Neural progenitor cell (in vitro differentiated cells): ENCODE measurements at places on chromosomes 7 and 10. TPM values are rescaled to one million over a fixed set of nuclear protein-coding genes. Genes with fewer than 3 reads are reported as not detected.

ITIH2 gene
- total RNA-seq = not detected in 2 replicates

DNA sequence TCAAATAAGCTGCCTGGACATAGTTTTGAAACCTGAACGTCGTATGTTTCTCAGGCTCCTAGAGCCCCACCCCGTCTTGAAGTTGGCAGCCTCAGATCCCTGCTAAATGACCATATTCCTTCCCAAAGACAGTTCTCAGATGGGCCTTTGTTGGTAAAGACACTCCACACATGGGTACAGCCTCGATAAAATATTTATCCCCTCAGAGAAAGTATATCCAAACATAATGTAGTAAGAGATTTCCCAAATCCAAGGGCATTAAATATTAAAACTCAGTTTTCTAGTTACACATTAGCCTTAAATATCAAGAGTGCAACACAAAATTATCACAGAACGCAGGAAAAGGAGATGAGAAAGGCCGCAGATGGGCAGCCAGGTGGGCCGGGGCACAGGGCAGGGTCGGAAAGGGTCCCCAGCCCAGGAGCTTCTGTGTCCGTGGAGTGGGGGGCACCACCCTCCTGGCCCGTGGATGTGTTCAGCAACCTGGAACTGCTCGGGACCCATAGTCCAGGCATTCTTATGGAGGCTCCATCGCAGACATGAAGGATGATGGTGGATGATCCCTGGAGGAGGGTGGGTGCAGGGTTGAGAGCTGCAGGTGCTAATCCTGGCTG, 1.5 kb upstream of the CFAP46 start:
- DNase-seq = no peak

- no peak for DNase-seq
Measured at GRCh38 chr7:26227987-26228386, 26.4 kb downstream of the CBX3 start.

GRCh38 chr10:21513405-21513788, 12.1 kb downstream of the SKIDA1 start:
- no peak for DNase-seq

- DNase-seq = no peak
Measured at GRCh38 chr10:18000601-18001000, 48.9 kb downstream of the SLC39A12 start.

DNA sequence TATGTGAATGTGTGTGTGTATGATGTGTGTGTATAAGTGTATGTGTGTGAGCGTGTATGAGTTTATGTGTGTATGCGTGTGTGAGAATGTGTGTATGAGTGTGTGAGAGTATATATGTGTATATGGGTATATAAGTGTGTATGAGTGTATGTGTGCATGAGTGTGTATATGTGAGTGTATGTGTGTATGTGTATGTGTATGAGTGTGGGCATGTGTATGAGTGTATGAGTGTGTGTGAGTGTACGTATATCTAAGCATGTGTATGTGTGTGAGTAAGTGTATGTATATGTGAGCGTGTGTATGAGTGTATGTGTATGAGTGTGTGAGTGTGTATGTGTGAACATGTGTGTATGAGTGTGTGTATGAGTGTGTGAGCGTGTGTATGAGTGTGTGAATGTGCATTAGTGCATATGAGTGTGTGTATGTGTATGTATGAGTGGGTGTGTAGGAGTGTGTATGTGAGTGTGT, 12.9 kb downstream of the SLC13A4 start:
- DNase-seq = no peak

DNA sequence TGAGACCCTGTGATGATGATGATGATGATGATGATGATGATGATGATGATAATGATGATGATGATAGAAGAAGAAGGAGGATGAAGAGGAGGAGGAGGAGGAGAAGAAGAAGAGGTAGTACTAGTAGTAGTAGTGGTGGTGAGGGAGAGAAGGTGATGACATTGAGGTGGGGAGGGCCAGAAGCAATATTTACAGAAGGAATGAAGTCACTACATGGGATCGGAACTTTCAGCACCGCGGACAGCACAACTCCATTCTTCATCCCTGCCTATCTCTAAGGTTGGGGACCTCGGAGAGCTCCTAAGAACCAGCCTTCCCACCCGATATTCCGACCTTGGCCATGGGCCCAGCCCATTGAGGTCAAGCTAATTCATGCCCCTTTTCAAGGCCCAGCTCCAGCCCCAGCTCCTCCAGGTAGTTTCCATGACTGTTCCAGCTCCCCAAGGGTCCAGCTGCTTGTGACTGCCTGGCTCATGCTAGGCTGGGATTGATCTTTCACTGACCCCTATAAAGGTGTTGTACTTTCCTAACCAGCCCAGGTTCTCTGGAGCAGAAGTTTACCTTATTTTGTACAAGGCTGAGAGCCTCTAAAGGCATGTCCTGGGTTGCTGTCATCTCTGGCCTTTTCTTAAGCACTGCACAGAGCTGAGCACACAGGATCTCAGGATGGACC, 10.3 kb downstream of the CRHR2 start:
- peak; percentile 83 for DNase-seq

DNA sequence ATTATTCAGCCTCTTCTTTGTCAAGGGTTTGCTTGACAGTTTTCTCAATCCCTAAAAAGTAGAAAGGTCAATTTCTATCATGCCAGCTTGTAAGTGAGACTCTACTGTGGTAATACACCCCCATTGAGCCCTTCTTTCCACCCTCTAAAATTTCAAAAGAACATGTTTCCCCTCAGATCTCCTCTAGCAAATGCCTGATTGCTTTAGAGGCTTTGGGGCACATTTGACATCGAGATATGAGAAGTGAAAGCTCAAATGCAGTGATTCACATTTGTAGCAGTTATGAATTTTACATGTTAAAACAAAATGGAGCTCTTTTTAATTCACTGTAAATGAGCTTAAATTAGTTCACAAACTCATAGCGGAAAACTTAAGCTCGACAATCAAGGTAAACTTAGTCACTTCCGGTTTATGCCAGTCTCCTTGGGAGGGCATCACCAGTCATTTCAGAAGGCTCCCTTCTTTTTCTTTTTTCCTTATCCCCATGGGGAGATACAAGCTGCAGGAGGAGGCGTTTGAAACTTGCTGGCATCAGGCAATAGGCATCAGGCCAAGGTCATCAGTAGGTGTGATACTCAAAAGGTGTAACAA, 55.3 kb upstream of the ADO start:
- no peak for DNase-seq
